ENCODE measurements at places on chromosomes 11 and 22.

DNA sequence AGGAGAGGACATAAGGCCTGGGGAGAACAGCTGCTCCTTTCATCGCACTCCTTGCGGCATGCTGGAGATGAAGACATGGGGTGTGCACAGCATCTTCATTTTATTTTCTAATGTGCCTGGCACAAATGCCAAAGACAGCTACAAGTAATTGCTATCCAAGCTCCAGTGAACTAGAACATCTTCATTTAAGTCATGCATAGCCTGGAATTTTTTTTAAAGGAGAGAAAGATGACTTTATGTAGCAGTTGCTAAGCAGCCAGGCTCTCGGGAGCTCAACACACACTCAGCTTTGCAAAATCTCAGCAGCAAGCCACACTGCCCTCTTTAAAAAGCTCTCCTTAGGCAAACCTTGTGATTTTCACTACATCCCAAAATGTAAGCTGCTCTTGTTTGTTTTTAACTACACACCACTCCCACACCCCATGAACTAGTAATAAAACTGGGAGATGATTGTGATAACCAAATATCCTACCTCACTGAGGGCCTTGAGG lies 164.5 kb upstream of the POU2AF2 start:
- peak; percentile 19 for DNase-seq

GRCh38 chr22:46609175-46609690 lies 11.0 kb upstream of the GRAMD4 start:
- peak; percentile 53 for DNase-seq

- no peak for DNase-seq
Measured at GRCh38 chr11:58043379-58043778, 12.6 kb downstream of the OR6Q1 start.

- DNase-seq = no peak
Measured at GRCh38 chr22:42297778-42298177, 27.3 kb upstream of the TCF20 start.

DNA sequence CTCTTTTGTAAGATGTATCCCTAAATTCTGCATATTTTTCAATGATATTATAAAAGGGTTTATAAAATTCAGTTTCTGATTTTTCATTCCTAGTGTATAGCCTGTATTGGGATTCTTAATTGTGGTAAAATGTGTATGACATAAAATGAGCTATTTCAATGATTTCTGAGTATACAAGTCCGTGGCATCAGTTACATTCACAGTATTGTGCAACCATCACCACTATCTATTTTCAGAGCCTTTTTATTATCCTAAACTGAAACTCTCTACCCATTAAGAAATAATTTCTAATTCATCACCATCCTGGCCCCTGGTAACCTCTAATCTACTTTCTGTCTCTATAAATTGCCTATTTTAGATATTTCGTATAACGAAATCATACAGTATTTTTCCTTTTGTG lies 39.8 kb downstream of the EIF3F start:
- no peak for DNase-seq

GRCh38 chr11:27300974-27301373 lies 62.0 kb downstream of the CCDC34 start:
- DNase-seq = no peak

All from hepatocyte (in vitro differentiated cells).